ENCODE measurements at places on chromosomes 6 and 20.

- DNase-seq = no peak
Measured at GRCh38 chr6:170112583-170112860, 178.4 kb downstream of the DLL1 start.

GRCh38 chr20:44584162-44584561 lies 1.8 kb downstream of the PKIG start:
- no peak for DNase-seq

DNA sequence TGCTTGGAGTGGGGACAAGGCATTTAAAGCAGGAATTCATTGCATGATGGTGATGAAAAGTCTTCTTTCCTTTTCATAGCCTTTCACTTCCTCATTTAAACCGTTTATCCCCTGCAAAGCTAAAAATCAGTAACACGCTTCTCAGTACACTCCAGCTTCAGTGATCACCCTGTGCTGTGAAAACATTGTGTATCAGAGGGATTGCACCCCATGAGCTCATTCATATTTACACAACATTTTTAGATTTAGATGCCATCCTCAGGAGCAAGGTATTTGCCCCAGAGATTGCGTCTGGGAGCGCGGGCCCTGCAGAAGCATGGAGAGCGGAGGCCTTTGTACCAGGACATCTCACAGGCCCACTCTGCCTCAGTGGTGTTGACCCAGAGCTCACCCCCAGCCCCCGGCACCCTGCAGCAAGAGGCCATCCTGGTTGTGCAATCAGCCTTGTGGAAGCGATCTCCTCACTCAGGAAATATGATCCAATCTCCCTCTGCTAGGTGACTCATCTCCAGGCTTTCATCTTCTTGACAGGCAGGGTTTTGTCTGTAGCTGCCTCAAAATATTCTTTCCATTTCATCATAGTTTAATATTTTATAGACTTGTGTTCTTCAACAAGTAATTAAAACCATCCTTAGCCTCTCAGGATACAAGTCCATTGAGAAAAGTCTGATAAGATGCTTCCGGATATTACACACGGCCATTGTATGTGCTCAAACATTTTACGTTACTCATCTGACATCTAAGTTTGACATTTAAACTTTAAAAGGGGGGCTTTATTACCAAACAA lies 38.9 kb upstream of the THBS2 start:
- no peak for DNase-seq

GRCh38 chr6:91812596-91813274 lies 1225.9 kb upstream of the MAP3K7 start:
- no peak for DNase-seq

GRCh38 chr6:126367849-126368248 lies 27.9 kb downstream of the CENPW start:
- DNase-seq = no peak

- DNase-seq = no peak
Measured at GRCh38 chr6:13660273-13660672, 45.1 kb downstream of the NOL7 start.

DNA sequence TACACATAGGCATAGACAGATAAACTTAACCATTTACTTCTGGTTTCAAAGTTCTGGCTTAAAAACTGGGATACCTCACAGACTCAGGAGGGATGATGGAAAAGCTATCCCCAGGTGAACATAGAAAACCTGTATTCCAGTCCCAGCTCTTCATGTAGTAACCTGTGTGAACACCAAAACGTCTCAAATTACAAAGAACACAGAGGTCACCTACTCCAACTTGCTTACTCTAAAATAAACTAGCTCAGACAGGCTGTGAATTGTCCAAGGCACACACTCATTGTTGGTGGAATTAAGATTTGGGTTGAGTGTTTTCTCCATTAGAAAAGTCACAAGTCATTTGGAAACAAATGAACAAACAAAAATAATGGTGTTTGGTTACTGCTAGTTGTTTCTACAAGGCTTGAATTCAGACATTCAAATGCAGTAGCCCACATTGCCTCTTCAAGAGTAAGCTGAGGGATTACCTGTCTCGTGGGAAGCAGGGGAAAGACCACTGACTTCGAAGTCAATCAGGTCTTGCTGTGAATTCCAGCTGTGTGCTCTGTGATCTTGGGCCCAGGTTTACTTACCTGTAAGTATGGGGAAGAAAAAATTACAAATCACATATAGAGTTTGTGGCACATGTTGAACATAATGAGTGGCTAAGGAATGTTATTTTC lies 48.2 kb upstream of the LRRC1 start:
- DNase-seq = no peak

DNA sequence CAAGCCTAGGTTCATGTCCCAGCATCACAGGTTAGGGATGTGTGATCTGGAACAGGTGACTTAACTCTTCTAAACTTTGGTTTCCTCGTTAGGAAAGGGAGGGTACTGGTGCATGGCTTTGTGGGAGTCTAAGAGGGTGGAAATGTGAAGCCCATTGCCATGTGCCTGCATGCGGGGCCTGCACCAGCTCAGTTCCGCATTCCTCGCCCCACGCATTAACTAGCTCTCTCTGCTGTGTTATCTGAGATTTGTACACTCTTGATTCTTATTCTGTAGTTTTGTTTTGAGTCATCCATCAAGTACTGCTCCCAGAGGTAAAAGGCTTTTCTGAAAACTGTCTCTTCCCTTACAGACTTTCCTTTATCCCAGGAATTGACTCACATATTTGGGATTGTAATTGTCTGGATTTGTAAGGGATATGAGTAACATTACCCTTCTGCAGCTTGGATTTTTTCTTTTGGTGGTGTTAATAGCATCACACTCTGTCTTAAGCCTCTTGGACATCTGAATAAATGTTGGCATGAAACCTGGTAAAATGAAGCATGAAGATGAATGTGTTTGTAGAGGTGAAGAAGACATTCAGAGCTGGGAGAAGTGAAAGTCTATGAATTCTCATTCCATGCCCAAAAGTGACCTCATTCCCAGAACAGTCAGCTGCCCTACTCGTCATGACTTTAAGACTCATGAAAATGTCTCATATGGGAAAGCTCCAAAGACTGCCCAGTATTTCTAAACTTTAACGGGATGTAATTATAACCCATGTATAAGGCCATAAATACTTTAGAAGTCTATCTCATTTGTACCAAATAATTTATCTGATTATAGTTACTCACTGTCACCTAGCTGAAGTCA lies 357.3 kb downstream of the FOXA2 start:
- DNase-seq = no peak

DNA sequence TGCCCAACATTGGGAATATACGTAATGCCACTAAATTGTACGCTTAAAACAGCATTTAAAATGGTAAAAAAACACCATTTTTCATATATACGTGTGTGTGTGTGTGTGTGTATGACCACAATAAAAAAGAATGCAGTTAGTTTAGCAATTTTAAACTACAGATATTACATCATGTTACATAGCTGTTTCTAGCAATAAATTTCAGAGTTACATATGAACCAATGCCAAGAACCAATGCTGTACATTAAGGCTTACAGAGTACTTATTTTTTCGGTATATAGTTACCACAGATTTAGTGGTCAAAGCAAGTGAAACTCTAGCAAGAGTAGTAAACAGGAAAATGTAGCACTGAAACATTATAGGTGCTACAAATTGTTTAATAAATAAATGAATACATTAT lies 119.3 kb downstream of the PDE10A start:
- DNase-seq = no peak

DNA sequence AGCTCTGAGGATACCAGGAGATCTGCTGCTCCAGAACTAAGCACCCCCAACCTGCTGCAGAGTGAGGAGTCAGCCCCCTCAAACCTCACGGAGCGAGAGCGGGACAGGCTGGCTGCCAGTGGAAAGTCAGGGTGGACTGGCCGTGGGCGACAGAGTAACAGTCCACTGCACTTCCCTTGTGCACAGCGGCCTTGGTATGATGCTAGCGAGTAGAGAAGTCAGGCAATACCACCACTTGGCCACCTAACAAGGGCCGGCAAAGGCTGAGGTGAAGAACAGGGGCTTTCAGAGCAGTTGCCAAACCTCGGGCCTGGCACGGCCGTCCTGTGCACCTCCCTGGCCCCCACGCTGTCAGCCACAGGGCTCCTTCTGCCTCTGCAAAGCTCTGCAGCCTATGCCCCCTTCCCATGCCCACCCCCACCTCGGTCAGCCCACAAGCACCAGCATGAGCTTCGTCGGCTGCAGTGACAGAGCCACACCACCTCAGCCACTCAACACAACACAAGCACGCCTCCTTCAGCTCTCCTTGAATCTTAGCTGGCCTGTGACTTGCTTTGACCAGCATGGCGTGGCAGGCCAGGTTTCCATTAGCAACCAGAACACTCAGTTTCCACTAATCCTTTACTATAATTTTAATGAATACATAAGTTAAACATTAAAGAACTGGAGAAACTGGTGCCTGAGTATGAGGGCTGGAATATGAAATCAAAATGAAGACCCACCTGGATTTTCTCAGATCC lies 127.6 kb upstream of the SNX9 start:
- DNase-seq = no peak

DNA sequence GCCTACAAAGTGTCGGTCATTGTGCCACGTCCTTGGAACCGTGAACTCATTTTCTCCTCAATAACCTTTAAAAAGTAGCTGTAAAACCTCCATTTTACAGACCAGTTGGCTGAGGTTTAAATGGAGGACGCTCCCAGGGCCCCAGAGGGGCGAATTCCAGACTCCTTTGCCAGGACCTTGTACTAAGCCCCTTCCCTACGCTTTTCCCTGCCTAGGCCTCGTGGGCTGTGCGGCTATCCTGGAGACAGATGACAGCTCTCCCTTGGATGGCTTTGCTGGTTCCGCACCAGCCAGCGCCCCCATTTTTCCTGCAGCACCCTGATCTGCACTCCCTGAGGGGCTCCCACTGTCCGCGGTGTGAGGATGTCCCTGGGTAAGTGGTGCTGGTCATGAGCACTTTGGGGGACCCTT lies 12.1 kb upstream of the SNHG17 start:
- DNase-seq = no peak

DNA sequence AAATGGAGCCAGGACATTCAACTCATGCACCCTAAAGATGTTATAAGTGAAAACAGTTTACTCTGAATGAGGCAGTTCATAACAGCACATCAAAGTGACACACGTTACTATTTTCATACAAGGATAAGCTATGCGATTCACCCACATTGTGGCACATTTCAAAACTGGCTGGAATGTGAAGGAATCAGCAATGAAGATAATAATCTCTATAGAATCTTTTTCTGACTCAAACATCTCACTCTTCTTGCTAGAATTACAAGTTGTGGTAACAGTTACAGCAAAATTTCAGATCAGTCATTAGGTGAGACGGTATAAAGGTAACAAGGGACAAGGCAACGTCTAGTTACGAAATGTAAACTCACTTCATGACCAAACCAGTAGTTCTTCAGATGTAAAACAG lies 17.5 kb downstream of the TMEM244 start:
- no peak for DNase-seq

GRCh38 chr6:131807644-131808459 lies at the start of gene ENPP1:
Gene ENPP1, plus strand, starts transcription at chr6:131808020. Its CDS starts 16 bp downstream, at chr6:131808036.
- DNase-seq = peak; percentile 50

DNA sequence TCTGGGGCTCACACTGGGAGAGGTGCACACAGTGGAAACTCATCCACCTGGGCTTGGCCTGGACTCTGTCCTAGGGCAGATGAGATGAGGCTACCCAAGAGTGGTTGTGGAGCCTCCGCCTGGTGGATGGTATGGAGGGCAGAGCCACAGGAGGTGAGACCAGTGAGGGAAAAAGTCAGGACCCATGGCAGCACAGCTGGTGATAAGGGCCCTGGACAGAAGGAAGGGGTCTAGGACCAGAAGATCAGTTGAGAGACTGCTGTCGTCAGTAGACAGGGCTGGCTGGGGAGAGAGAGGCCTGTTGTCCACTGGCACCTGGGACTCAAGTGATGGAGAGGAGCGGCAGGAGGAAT lies 29.8 kb downstream of the PLCG1 start:
- no peak for DNase-seq

DNA sequence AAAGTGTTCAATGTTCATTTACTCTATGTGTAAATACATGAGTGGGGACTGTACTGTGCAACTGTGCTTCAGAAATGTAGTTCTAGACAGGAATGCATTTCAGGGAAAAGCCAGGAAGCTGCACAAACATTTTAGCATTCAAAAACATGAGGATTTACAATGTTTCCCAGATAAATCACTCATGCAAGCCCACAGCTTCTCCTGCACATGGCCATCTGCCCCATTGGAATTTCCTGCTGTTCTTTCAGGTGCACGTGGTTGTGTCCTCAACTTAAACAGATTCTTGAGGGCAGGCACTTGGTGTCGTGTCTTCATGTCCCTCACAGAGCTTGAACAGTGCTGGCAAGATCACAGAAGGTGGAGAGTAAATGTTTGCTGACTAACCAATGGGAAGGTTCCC lies 101.5 kb downstream of the UNC5CL start:
- no peak for DNase-seq

DNA sequence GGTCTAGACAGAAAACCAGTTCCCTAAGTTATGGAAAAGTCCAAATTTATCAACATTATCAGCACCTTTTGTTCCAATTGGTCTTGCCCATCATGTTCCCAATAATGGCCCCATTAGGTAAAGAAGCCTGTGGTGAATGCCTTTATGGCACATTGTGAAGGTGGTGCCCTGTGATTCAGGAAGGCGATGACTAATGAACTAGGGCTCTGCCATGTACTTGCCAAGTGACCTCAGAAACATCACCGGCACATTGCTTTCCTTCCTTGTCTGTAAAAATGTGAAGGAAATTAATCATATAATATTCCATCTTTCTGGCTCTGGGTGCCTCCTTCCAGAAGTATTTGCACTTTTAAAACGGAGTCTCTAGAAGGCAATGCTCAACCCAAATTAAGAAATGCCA lies 132.3 kb downstream of the UNC5CL start:
- DNase-seq = no peak

DNA sequence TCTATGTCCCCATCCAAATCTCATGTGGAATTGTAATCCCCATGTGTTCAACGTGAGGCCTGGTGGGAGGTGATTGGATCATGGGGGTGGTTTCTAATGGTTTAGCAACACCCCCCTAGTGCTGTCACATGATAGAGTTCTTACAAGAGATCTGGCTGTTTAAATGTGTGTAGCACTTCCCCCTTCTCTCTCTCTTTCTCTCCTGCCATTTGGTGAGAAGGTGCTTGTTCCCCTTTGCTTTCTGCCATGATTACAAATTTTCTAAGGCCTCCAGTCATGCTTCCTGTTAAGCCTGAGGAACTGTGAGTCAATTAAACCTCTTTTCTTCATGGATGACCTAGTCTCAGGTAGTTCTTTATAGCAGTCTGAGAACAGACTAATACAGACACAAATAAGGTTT lies 165.4 kb downstream of the OGFRL1 start:
- DNase-seq = no peak

GRCh38 chr20:2149507-2149906 lies 47.9 kb downstream of the STK35 start:
- DNase-seq = no peak

DNA sequence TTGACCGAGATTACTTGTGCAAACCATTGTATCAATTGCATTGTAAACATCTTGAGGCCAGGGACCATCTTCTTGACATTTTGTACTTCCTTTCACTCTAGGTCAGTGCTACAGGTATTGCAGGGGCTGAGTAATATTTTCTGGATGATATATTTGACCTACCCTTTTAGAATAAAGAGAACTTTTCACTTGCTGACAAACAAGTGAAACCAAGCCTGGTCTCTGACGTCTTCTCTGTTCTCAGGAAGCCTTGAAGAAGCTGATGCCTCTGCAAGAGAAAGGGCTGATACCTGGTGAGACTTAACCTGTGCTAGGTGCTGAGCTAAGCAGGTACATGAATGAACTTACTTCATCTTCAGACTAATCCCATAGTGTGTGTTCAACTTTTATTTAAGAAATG lies 60.5 kb upstream of the GGTLC1 start:
- DNase-seq = no peak

Measured in hypothalamus (tissue), 51 donors.